ENCODE measurements at places on chromosomes 12 and 14.

DNA sequence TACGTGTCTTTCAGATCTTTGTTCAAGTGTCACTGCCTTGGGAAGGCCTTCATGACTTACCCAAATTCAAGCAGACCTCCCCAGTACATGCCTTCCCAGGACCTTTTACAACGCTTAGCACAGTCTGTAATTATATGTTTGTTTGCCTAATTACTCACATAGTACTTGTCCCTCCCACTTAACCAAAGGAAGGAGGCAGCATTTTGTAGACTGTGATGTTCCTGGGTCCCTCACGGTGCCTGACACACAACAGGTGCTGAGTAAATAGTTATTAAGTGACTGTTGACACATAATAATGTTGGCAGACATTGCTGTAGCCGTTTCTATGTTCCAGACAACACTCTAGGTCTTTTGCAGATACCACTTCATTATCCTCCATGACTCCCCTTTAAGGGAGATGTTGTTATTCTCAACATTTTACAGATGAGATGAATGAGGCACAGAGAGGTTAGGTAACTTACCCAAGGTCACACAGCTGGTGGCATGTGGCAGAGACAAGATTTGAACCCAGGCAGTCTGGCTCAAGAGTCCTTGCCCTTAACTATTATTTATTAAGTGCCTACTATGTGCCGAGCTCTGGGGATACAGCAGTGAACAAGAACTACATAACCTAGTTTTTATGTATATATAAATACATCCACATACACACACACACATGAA is 130.7 kb downstream of the PHETA1 start:
- no peak for DNase-seq

DNA sequence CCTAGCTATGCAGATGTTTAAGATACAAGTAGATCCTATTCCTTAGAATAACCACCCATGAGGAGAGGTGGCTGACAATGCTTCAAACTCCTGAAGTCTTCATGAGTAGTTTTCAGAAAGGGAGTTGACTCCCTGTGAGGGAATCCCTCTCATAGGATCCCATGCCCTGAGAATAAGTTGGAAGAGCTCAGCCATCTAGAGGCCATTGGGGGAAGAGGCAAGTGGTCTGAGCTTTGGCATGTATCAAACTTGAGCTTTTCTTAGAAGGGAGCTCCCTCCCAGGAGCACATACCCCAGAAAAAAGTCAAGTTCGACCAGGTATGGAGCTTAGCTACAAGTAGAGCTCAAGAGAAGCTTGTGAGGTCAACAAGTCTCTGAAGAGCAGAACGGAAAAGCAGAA is 165.7 kb upstream of the RBM19 start:
- no peak for DNase-seq

DNA sequence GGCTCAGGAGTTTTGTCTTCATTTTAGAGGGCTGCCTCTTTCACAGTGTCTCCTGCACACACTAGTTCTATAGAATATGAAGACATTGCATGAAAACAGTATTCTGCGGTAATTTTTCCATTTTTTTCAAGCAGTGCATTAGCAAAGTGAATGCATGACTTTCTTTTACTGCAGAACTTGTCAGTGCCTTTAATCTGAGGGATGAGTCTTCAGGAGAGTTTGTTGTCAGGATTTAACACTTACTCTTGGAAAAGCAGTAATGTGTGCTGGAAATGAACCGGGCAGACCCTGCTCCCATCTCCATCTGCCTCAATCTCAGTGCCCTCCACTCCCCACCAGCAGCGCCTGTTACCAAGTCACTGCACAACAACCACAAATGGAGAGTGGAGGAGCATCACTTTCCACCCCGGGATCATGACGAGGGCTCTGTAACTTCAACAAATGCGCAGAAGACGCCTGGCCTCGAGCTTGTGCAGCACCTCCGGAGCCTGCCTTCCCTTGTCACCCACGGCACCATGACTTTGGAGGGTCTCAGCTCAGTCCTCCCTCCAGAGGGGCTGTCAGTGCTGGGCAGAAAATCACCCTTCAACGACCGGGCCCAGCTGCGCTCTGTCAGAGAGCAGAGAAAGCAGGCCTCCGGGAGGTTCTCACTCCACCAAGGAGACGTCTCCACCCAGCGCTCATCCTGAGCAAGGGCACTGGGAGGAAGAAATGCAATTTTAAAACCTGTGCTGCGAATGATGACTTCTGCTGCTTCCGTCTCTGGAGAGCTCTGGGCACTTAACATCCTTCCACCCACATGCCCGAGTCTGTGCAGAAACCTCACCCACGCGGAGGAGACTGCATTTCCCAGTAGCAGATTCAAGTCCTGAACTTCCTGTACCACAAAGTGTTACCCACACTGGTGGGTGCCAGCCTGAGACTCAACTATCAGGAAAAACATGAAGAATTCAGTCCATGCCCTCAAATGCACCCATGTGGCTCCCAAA is 255.7 kb downstream of the ADGRD1 start:
- no peak for DNase-seq

DNA sequence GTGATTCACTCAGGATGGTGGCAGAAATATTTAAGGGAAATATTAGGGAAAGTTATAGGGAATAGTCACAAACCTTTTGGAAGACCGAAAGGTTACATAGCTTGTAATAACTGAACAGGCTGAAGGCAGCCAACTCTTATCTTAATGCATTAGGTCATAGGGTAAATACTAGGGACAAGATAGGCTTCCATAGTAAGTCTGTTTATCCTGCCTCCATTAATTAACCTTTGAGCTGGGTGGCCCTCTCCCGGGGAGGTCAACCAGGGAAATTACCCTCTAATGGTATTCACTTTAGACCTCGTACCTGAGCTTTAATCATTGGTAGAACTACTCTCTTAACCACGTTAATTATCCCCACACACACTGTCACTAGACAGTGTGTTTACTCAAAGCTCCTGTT is 981.8 kb downstream of the SLC16A7 start:
- no peak for DNase-seq

- no peak for DNase-seq
Observed at GRCh38 chr12:71655495-71655894, 8.2 kb downstream of the ZFC3H1 start.

DNA sequence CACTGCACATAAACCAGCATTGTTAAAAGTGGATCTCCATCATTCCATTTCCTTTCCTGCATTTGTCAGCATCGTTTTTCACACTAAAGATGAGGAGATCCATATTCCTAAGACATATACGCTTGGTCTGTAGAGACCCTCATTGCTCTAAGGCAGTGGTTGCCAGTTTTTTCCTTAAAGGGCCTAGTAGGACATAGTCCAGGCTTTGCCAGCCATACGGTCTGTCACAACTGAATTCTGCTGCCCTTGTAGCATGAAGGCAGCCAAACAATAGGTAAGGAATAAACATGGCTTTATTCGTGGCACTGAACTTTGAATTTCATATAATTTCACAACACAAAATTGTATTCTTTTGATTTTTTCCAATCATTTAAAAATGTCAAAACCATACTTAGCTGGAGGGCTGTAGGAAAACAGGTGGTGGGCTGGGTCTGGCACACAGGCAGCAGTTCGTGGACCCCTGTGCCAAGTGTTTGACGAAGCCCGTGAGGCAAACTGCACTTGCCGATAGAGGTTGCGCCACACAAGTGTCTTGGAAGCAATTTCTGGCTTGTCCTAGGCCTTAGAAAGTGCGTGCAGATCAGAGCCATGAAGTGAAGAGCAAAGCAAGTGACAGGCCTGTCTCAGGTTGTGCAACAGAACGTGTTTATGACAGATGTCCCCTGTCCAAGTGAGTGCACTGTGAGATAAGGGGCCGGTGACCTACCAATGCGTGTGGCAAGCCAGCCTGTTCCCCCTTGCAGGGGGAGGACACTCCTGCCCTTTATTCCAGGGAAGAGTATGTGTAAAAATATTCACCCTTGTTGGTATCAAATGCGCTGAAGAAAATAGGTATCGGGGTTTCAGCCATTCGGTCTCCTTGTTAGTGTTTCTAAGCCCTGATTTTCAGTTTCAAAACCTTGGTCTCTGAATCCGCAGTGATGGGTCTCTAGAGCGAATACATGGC is 916 bp upstream of the CHPT1 start:
- peak; percentile 95 for DNase-seq

DNA sequence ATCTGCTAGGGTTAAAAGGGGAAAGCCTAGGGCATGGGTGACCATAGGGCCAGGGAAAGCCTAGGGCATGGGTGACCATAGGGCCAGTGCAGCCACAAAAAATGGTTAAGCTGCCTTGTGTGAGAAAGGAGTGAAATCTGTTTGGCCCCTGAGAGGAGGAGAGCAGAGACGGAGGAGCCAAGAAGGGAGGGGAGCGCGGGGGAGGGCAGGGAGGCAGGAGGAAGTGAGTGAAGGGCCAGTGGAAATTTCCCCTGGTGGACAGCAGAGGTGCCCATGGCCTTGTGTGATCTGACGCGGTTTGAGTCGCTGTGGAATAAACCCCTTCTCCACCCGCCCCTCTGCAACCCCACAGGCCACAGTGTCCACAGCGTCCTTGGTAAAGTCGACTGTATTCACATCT is 618 bp upstream of the AQP6 start:
- no peak for DNase-seq

DNA sequence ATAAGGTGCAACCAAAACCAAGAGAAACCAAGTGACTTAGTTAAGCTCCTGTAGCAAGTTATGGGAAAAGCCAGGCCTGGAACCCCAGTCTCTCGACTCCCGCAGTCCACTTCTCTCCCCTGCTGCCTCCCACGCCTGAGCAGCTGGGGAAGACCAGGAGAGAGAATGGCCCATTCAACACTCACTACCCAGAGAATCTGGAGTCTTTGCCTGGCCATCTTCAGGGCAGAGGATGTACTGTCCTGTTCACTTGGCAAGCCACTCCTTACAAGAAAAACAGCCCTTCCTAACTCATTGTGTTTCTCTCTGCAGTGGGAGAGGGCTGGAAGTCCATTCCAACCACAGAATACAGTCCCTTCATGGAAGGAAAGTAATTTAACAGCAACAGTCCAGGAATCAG is 1.8 kb downstream of the PITPNM2 start:
- DNase-seq, result no peak

DNA sequence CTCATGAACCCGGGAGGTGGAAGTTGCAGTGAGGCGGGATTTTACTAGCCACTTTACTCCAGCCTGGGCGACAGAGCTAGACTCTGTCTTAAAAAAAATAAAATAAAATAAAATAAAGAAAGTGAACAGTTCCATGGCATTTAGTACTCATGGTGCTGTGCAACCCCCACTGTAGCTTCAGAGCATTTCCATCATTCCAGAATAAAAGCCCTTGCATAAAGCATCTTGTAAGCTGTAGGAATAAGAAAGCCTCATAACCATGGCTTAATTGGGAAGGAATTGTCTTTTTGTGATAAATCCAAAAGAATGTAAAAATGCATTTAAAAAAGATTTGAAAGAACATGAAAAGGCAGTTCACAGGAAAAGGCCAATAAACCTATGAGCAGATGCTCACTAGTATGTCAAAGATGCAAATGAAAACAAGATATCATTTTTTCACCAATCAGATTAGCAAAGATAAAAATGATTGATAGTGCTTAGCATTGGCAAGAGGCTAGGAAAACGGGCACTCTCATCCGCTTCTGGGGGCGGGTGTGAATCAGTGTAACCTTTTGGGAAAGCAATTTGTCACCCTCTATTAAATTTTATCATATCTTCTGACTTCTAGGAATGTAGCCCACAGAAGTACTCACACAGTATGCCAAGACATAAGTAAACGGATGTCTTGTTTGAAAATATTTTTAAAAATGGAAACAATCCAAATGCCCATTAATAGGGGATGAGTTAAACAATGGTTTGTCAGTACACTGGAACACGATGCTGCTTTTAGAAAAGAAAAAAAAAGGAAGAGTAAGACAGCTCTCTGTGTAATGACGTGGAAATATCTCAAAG is 46.6 kb downstream of the CFAP251 start:
- DNase-seq, result no peak

GRCh38 chr12:132739600-132740312 is 21.9 kb downstream of the ANKLE2 start:
- no peak for DNase-seq

- DNase-seq, result no peak
Observed at GRCh38 chr12:49097381-49097780, 2.8 kb upstream of the DHH start.

- peak; percentile 14 for DNase-seq
Observed at GRCh38 chr12:67193704-67194103, 75.5 kb upstream of the CAND1 start.

DNA sequence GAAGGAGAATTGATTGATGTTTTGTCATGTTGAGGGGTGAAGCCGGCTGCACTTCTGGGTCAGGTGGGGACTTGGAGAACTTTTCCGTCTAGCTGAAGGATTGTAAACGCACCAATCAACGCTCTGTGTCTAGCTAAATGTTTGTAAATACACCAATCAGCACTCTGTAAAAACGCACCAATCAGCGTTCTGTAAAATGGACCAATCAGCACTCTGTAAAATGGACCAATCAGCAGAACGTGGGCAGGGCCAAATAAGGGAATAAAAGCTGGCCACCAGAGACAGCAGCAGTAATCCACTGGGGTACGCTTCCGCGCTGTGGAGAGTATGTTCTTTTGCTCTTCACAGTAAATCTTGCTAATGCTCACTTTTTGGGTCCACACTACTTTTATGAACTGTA is 384.1 kb downstream of the FOXG1 start:
- DNase-seq, result no peak

GRCh38 chr12:53365245-53365904 is 14.6 kb upstream of the SP1 start:
- peak; percentile 67 for DNase-seq

- no peak for DNase-seq
Observed at GRCh38 chr12:108302016-108302402, 37.1 kb downstream of the CMKLR1 start.

DNA sequence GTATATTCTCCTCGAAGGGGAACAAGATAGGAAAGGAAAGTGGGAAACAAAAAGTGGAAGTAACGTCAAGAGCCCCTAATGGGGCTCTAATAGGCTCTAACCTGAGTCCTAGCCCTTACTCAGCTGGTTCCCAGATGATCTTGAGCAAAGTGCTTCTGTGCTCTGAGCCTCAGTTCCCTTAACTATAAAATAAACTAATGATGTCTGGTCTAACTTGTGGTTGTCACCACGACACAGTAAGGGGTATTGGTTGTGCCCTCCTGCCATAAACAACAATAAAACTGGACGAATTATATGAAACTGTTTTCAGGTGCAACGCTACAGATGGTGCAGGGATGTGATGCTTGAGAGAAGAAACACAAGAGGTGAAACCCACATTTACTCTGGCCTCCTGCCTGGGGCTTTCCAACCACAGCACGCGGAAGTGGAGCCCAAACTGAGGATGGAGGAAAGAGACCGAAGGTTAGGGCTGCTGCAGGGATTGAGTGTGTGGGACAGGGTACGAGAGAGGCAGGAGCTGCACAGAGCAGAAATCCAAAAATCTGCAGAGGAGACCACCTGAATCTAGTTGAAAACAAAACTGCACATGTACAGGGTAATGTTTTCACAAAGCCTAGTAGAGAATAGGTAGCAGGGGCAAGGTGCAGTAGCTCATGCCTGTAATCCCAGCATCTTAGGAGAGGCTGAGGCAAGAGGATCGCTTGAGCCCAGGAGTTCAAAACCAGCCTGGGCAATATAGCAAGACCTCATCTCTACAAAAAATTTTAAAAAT is 45.6 kb upstream of the BCL2L14 start:
- DNase-seq, result no peak

Data from hematopoietic multipotent progenitor cell treated with erythropoietin and hydrocortisone succinate and interleukin-3 and kit ligand, for 8 days (in vitro differentiated cells).